ENCODE measurements at places on chromosomes 5 and 9.
A peak's percentile ranks its signal among the peaks of the same experiment; 100 is the strongest.

DNA sequence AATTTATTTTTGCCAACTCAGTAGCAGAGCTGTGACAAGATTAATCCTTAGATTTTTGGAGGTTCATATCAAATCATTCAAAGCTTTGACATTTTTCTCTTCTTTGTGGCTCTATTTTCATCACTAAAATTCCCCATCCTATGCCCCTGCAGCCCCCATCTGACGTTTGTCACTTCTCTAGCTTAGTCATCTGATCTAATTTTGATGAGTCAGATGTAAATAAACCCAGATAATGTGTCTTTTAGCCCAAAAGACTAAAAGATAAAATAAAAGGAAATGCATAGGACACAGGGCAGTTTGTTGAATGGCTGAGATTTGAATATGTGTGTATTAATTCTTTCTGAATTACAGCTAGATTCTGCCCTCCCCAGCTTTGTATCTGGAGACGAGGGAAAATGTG lies 897 bp upstream of the HSPB3 start:
- DNase-seq = no peak

GRCh38 chr9:16543225-16543624 lies 327.2 kb downstream of the BNC2 start:
- DNase-seq = no peak

DNA sequence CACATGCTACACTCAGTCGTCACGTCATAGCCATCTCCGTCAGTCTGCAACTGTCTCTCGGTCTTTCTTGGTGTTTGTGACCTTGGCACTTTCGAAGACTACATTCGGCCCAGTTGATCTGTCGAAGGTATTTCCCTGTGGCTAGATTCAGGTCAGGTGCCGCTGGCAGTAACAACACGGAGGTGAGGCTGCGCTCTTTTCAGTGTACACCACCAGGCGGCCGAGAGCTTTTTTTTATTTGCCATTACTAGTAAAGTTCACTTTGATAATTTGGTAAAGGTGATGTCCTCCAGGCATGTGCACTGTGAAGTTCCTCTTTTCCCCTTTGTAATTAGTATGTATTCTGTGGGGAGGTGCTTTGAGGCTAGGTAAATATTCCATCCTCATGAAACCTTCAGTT lies 49.7 kb downstream of the RNF130 start:
- no peak for DNase-seq

DNA sequence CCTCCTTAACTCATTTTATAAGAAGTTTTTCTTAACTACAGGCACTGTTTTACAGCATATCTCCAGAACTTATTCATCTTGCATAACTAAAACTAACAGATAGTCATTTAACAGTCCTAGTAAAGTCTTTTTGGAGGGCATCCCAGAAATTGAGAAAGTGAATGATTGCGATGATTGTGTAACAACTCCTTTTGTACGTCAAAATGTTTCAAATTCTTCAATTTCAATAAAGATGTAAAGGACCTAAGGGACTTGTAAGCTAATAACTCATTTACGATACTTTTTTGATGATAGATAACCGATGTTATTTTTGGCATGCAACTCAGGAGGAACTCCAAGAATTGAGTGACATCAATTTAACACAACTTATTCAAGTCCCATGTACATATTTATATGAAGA lies 42.7 kb downstream of the SVEP1 start:
- DNase-seq = peak; percentile 11

GRCh38 chr9:120396931-120397330 lies 183.0 kb downstream of the CDK5RAP2 start:
- no peak for DNase-seq

DNA sequence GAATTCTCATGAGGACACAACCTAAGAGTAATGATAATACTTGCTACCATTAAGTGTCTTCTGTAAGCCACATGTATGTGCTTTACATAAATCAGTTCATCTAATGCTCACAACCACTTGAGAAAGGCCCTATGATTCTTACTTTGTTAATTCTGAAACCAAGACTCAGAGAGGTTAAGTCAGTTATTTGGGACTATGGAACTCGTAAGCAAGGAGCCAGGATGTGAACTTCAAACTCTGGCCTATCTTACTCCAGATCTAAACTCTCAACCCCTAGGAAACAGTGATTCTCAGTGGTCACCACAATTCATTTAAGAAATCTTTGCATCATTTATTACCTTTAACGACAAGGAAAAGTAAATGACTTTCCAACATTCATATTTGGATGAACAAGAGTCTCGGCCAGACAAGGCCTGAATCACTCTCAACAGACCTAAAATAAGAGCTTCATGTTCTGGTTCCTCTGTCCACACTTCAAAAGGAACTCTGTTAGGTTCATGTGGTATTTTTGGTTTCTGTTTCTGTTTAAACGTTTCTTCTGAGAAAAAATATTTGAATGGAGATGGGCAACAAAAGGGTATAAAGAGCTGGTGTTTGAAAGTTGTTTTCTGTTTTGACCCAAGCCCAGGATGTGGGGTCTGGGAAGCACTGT lies 104.8 kb downstream of the LPAR1 start:
- no peak for DNase-seq

DNA sequence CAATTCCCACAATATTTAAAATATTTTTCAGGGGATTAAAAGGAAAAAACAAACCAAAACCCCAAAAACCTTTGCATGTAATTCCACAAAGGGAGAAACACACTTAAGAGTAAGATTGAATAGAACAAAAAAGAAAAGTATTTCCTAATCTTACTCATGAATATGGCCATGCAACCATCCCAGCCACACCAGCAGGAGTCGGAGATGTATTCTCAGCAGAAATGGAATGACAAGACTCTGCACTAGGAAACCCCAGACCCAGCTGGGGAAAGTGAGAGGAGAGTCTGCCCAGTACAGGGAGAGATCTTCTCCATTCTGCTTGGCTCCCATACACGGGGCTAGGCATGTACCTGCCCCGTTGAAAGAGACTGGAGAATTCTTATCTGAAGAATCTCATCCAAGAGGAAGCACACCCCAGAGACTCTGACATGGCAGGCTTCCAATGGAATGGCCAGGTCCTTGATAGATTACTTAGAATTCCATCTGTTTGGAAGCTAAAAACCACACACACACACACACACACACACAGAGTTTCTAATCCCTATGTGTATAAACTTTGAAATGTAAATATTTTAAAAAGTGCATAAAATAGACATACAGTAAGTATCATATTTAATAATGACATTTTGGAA lies 118.8 kb downstream of the GADD45G start:
- DNase-seq = no peak

- DNase-seq = no peak
Measured at GRCh38 chr5:136731241-136731900, 366.0 kb upstream of the TRPC7 start.

DNA sequence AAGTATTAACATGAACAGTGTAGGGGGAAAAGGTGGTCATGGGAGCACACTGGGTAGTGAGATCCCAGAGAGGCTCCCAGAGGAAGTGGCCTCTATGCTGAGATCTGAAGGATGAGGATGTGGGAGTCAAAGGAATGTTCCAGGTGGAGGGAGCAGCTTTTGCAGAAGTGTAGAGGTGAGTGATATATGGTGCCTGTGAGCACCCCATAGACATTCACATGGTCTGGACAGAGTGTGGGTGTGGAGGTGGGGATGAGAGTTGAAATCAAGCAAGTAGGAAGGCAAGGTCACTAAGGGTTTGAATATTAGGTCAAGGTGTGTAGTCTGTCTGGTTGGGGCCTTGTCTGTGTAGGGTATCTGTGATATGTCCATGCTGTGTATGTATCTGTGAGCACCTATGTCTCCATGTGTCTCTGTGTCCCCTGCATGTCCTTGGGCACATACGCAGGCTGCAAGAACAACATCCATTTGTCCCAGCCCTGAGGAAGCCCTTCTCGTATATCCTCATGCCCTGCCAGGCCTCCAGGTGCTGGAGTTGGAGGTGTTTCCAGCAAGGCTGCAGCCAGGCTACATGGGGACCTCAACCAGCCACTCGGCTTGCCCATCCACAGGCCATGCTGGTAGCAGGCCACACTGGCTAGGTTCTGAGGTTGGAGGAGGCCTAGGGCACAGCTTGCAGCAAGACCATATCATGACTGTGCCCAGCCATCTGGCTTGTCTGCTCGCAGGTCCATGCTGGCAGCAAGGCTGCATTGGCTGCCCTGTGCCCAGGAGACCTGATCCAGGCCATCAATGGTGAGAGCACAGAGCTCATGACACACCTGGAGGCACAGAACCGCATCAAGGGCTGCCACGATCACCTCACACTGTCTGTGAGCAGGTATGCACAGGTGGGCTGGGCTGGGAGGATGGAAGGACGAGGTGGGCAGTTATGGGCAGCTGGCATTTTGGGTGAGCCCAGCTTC lies 4.7 kb downstream of the PDLIM4 start:
- no peak for DNase-seq

GRCh38 chr9:114196979-114197622 lies 41.8 kb downstream of the COL27A1 start:
- DNase-seq = peak; percentile 44

GRCh38 chr9:129109537-129109903 lies 1.1 kb downstream of the CRAT start:
- DNase-seq = peak; percentile 34

DNA sequence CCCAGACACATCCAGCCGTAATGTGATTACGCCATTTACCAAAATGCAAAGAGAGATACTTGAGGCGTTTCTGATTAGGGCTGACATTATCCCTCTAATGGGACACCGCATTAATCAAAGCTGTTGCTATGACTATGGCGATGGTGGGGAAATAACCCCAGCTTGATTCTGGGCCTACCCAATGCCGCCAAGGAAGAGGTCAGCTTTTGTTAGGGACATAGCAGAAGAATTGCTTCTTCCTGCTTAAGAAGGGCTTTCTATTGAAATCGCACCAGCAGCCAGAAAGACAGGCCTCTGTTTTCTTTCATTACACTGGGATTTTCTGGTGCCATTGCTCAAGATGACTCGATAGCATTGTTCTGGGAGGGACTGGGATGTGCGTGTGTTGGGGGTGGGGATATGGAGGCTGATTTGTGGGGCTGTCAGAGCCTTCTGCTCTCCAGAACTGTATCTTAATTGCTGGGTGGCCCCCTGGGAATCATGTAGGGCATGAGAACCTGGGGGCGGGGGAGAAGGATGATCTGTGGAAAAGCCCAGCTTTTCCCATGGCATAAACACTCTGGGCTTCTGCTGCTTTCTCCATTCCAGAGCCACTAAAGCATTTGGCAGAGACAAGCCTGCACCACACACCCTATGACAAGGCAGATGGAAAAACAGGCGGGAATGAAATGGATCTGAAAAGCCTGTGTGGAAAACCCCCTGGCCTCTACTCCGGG lies 106.5 kb upstream of the RAD23B start:
- peak; percentile 76 for DNase-seq

- DNase-seq = no peak
Measured at GRCh38 chr5:73640861-73641320, 14.9 kb downstream of the ARHGEF28 start.

DNA sequence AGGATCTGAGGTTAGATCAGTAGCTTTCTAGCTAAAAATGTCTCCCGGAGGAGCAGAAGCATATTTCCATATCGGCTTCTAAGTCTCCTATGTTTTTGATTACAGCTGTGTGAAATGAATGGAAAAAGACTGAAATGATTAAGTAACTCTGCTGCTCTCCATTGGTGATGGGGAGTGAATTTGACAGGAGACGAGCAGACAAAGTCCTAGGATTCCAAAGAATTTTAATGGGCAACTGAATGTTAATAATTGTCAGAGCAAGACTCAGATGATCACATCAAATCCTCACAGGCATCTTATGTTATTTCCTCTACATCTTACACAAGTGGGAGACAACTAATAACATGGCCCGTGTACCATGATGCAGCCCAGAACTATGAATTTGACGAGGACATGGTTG lies 66.8 kb downstream of the LIX1 start:
- peak; percentile 91 for DNase-seq

- no peak for DNase-seq
Measured at GRCh38 chr9:110912419-110913291, 125.6 kb downstream of the LPAR1 start.

GRCh38 chr5:14101922-14102321 lies 41.2 kb upstream of the TRIO start:
- DNase-seq = no peak

DNA sequence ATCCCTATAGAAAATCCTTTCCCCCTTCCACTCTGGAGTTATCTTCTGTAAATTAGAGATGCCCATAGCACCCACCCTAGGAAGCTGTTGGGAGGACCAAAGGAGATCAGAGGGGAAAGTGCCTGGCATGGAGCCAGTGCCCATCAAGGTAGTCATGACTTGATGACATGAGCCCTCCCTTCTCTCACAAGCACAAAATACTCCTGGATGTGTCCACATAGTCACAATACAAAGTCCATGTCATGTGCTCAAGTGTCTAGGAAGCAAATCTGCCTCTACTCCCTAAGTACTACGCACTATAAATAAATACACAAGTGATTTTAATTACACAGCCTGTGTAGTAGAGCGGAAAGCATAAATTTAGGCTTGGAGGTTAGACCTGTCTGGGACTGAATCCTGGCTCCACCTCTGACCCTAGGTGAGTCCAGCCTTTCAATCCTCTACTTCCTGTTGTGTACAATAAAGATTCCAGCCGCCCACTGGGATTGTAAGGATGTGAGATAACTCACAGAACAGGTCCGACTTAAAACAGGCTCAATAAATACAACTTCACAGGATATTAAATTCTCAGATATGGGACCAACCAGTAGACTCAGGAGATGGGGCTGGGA lies 30.6 kb downstream of the TTC39B start:
- DNase-seq = no peak

DNA sequence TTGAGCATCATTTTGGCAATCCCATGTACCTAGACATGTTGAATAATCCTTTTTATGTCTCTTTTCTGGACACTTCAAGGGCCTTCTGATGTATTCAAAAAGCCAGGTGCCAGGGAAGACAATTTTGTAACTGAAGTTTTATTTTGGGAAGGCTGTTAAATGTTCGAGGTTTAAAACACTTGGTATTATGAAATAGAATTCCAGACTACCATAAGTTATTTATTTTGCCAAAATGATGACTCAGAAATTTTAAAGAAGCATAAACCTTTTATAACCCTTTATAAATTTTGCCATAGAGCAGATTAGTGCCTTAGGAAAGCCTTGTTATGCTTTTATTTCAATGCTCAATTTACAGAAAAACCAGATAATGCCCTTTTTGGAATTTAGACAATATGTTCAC lies 30.3 kb upstream of the UHRF2 start:
- no peak for DNase-seq

- DNase-seq = no peak
Measured at GRCh38 chr5:122263352-122264030, 48.5 kb upstream of the SNCAIP start.

DNA sequence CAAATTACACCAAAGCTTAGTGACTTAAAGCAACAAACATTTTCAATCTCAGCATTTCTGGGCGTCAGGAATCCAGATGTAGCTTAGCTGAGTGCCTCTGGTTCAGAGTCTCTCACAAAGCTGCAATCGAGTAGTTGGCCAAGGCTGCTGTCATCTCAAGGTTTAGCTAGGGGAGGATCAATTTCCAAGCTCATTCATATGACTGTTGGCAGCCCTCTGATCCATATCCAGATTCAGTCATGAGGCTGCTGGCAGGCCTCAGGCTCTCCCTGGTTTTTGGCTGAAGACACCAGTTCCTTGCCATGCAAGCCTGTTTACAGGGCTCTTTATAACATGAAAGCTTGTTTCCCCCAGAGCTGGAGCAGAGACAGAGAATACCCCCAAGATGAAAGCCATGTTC lies 419.5 kb upstream of the TLE4 start:
- DNase-seq = peak; percentile 16
